ENCODE measurements at places on chromosomes 3 and 15.
A peak's percentile ranks its signal among the peaks of the same experiment; 100 is the strongest.

GRCh38 chr3:51955893-51956770 lies 951 bp downstream of the GPR62 start:
- DNase-seq: no peak

- no peak for DNase-seq
Measured at GRCh38 chr3:150215616-150216015, 192.5 kb upstream of the TSC22D2 start.

DNA sequence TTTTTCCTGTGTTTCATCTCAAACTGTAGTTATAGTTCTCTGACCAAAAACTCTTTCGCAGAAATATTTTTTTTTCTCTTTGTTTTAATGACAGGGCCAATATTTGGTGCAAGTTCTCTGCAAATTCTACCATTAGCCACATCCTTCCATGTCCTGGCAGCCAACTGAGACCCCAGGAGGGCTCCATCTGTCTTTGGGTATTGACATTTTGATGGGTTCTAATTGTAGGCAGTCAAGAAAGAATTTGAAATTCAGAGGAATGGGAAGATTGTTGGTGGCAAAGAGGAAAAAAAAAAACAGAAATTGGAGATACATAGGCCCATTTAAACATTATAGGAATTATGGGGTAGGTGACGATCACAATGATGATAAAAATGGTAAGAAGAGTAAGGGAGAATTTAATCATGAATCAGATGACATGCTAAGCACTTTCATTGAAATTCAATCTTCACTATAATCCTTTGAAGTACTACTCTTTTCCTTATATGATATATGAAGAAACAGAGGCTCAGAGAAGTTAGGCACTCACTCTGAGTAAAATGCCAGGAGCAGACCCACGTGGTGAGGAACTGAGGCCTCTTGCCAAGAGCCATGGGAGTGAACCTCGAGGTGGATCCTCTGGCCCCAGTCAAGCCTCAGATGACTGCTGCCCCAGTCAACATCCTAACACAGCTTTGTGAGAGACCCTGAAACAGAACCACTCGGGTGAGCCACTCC lies 151.4 kb downstream of the PDZRN3 start:
- DNase-seq: no peak

GRCh38 chr3:159169828-159170227 lies 368.0 kb downstream of the MFSD1 start:
- peak; percentile 54 for DNase-seq

- no peak for DNase-seq
Measured at GRCh38 chr3:45487508-45487907, 99.1 kb downstream of the LARS2 start.

GRCh38 chr3:195034101-195034500 lies 236.9 kb downstream of the XXYLT1 start:
- DNase-seq: no peak

DNA sequence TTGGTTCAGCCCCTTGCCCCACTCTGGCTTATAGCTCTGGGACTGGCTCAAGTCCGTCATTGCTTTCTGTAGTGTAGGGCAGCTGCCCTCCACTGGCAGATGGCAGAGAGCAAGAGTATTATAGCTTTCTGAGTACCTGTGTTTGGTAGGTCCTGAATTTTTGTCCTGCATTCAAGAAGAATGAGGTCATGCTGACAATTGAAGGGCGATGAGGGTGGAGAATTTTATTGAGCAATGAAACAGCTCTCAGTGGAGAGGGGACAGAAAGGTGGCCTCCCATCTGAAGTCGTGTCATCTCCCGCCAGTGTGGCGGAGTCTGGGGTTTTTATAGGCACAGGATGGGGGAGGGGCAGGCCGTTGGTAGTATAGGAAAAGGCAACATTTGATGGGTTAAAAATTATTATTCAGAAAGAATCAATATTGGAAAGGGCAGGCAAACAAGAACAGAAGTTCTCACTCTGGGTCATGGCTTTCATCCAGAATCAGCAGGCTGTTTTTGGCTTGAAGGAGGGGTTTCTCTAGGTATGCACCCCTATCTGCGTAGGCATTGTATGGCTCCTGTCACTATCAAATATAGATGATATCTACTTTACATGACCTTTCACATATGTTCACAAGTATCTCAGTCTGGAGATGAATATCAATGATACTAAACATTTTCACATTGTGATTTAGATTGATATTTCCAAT lies 1239.7 kb upstream of the ALCAM start:
- DNase-seq: no peak

- DNase-seq: no peak
Measured at GRCh38 chr3:170735821-170736220, 134.2 kb downstream of the RPL22L1 start.

GRCh38 chr15:92020207-92020606 lies 166.7 kb downstream of the SLCO3A1 start:
- DNase-seq: no peak

All from fibroblast of skin of left quadriceps (primary cell).